Right renal pelvis (tissue), 4 donors: ENCODE measurements at places on chromosomes 1 and 21.

- no peak for DNase-seq
Observed at GRCh38 chr21:41881051-41881450, 1.9 kb upstream of the PRDM15 start.

GRCh38 chr1:116871779-116872146 is 38.0 kb upstream of the PTGFRN start:
- DNase-seq: no peak

GRCh38 chr1:216140730-216141524 is 282.3 kb downstream of the USH2A start:
- DNase-seq: no peak

DNA sequence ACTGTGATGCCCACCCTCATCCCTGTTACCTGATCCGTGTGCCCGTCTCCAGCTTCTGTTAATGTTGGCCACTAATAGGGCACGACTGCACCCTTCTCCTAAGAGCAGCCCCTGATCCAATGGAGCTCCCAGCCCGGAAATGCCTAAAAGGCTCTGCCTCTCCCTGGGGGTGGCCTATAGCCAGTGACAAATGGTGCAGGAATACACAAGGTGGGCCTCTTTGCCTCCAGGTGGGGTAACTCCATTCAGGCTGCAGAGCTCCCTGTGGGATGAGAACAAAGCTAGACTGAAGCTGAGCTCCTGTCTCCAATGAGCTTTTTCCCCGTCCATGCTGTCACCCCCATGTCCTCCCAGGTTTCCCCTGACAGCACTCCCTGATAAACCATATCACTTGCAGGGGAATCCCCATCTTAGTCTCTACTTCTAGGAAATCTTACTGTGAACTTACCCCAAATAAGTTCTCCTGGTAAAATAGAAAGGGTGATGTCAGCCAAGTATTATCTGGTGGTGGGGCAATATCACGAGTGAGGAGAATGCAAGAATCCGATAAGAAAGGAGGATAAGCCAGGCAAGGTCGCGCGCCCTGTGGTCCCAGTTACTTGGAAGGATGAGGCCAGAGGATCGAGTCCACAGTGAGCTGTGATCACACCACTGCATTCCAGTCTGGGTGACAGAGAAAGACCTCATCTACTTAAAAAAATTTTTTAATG is 18.6 kb downstream of the S100A7A start:
- no peak for DNase-seq

- DNase-seq: peak; percentile 73
Observed at GRCh38 chr1:151196292-151196800, 2.0 kb upstream of the PIP5K1A start.

- DNase-seq: no peak
Observed at GRCh38 chr1:29539971-29540370, 303.6 kb downstream of the PTPRU start.

GRCh38 chr1:185420588-185421081 is 103.6 kb upstream of the IVNS1ABP start:
- DNase-seq: no peak

DNA sequence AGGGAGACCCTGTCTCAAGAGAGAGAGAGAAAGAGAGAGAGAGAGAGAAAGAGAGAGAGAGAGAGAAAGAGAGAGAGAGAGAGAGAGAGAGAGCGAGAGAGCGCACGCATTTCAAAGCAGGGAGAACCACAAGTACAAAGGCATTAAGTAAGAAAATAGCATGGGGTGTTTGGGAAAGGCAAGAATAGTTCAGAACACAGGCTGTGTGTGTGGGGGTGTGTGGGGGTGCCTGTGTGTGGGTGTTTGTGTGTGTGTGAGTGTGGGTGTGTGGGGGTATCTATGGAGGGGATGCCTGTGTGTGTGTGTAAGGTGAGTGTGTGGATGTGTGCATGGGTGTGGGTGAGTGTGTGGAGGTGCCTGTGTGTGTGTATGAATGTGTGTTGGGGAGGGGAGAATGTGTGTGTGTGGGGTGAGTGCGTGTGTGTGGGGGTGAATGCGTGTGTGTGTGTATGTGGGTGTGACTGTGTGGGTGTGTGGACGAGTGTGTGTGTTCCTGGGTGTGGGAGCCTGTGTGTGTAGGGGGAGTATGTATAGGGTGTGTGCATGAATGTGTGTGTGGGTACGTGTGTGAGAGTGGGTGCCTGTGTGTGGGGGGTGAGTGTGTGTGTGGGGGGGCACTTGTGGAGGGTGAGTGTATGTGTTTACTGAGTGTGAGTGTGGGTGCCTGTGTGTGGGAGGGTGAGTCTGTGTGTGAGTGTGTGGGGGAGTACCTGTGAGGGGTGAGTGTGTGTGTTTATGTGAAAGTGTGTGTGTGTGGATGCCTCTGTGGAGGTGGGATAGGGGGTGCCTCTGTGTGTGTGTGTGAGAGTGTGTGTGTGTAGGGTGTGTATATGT is 19.1 kb upstream of the HDAC1 start:
- DNase-seq: no peak

DNA sequence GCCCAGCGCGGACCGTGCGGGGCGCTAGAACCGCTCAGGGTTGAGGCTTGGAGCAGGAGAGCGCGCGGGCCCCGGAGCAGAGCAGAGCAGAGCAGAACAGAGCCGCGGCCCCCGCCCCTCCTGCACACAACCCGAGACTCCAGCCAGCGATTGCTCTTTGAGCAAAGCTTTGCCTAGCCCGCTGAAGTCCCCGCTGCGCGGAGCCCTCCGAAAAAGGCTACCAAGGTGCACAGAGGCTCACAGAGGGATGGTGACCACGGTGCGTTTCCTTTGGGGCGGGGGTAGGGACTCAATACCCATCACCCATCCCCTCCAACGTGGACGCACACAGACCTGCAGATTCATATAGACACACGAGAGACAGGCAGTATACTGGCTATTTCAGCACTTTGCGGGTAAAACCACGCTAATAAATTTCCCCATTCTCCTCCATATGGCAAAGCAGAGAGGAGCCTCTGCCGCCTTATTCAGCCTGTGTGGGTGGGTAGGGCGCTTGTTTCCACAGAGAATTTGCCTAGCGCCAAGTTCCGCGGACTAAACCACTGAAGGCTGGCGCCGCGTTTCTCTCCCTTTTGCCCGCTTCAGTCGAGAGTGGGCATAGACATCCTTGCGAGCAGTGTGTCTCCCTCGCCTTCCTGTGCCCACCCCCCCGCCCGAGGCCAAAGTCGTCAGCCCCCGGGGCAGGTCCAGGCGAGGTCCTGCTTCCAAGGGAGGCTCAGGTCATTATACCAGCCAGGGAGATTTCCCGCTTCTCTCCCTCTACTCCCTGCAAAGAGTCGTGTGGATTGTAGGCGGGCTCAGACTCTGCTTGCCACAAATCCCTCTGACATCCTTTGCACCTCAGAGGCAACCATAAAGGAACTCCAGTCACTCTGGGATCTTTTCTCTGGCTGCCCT is 8.5 kb downstream of the HLX start:
- no peak for DNase-seq

DNA sequence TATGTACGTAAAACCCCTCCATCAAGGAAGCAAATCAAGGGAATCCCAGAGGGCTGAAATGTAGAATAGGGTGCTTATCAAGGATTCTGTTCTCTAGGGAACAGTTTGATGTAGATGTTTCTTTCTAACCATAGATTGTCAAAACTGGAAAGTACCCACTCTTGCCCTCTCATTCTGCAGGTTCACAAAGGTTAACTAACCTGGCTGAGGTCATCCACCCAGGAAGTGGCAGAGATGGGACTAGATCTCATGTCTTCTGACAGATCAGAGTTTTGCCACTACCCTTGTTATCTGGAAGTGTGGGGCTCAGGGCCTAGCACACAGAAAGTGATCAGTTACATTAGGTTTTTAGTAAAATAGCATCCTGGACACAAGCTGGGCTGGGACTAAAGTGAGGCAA is 47.4 kb downstream of the GFI1 start:
- no peak for DNase-seq

GRCh38 chr1:44218503-44219300 is 5.4 kb downstream of the DMAP1 start:
- no peak for DNase-seq

GRCh38 chr1:39829791-39830533 is 41.3 kb upstream of the BMP8B start:
- no peak for DNase-seq

DNA sequence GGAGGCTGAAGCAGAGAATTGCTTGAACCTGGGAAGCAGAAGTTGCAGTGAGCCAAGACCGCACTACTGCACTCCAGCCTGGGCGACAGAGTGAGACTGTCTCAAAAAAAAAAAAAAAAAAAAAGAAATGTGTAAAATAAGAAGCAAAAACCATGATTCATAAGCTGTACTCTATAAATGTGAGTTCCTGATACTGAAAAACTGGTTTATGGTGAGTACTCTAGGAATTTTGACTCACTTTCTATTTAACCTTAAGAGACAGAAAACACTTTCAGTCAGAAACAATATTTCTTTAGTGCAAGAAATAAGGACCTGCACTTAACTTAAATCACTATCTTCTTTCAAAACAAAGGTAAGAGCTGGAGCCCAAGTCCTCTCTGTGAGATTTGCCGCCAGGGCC is 19.9 kb upstream of the POU2F1 start:
- no peak for DNase-seq

GRCh38 chr1:234965111-234965510 is 163.5 kb downstream of the TOMM20 start:
- no peak for DNase-seq

DNA sequence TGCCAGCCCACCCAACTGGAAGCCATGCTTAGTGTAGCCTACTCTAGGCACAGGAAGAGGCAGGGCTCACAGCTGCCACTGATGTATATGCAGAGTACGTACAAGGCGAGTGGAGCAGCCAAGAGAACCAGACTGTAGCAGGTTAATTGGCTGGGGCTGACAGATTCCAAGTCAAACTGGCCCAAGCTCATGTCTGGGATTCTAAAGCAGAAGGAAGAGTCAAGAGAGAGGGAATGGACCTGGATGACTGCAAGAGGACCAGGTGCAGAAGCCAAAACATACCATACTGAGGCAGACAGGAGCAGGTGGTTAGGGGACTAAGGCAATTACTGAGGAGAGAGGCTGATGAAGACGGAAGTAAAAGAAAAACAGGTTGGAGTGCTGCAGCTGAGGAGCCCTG is 51.3 kb upstream of the LRRN2 start:
- DNase-seq: no peak

DNA sequence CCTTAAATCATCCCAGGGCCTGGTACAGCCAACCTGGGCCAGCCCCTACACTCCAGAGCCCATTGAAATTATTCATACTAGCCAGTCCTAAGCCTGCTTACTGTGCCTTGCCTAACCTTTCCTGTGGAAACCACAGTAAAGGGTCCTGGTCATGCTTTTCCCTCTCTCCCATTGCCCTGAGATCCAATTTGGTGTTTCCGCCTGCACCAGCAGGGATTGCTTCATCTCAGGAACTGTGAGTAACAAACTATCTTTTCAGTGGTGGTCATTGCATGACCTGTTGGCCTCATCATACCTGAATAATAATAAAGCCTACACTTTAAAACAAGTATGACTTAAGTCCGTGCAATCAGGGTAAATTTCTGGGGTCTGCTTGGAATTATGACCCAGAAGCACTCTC is 18.7 kb upstream of the GALNT2 start:
- DNase-seq: no peak

- no peak for DNase-seq
Observed at GRCh38 chr1:212621043-212621948, 12.7 kb downstream of the ATF3 start.

DNA sequence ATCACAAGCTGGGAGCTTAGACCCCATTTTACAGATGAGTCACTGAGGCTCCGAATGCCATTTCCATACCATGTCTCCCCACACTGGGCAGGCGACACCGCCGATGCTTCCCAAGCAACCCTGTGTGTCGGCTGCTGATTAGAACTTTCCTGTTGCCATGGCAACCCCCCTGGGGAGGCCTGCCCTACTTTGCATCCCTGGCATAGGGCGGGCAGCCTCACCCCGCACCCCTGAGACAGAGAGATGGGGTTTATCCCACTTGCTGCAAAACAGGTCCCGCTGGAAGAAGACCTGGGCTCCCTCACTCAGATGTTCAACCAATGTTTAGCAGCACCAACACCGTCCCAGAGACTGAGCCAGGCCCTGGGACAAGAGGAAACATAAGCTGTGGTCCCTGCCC is 81.5 kb downstream of the CAMK2N1 start:
- DNase-seq: no peak

- no peak for DNase-seq
Observed at GRCh38 chr21:36557316-36557715, 77.4 kb upstream of the CLDN14 start.

DNA sequence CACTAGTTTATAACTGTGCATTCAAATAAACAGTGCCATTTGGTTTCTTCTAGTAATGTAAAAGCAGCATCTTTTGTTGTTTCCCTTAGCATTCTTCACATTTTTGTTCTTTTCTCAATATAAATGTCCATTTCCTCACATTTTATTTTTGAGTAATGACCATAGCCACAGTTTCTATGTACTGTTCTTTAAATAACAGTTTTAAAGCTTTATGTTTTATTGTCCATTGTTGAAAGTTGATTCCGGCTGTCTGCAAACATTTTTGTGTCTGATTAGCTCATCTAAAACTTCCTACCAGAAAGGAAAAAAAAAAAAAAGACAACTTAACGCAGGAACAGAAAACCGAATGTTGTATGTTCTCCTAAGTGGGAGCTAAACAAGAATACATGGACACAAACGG is 139.7 kb downstream of the MAGI3 start:
- DNase-seq: no peak

- no peak for DNase-seq
Observed at GRCh38 chr21:38531039-38531541, 32.8 kb upstream of the ERG start.

DNA sequence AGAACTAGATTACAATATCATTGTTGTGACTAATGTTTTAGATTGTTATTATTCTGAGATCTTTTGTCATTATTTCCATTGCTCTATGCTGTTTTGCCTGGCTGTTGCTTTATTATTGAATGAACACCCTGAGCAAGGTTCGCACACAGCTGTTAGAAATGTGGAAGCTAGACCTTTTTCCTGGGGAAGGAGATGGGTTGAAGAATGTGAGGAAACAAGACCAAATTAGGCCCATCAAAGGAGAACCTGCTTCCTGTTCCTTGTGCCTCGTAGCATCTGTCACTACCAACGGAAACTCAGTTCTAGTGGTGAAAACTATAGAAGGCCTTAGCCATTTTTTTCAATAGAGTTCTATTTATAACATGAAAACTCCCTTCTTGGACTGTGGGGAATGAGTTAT is 68.7 kb downstream of the RGL1 start:
- DNase-seq: no peak
